Midbrain (tissue), 1 donor: ENCODE measurements at places on chromosomes 3 and 15.

GRCh38 chr3:96813820-96814650, at the start of gene EPHA6:
EPHA6 (plus strand) TSS chr3:96814594.
- DNase-seq, result peak; percentile 4

- DNase-seq, result no peak
Observed at GRCh38 chr3:189132839-189133238, 38.9 kb upstream of the TPRG1 start.

GRCh38 chr15:39581793-39582285, 960 bp downstream of the THBS1 start:
- no peak for DNase-seq

GRCh38 chr15:74270854-74271520, 34.9 kb downstream of the CCDC33 start:
- no peak for DNase-seq

GRCh38 chr3:71577011-71577410, 6.5 kb downstream of the FOXP1 start:
- DNase-seq, result peak; percentile 12

DNA sequence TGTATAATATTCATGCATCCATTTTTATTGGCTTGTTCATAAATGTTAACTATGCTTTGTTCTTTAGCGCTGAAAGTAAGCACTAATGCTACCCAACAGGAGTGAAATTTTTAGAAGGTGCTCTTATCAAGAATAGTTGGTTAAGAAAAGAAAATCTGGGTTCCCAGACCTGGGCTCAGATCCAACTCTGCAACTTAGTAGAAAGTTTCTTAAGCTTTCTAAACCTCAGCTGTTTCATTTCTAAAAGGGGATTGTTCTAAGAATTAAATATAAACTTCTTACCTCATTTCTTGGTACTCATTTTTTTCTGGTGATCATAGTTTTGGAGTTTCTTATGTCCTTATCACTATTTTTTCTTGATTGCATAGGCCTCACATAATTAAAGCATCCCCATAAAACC, 12.1 kb downstream of the ARPP21 start:
- no peak for DNase-seq

GRCh38 chr3:66497985-66498671, 2.7 kb downstream of the LRIG1 start:
- DNase-seq, result no peak

DNA sequence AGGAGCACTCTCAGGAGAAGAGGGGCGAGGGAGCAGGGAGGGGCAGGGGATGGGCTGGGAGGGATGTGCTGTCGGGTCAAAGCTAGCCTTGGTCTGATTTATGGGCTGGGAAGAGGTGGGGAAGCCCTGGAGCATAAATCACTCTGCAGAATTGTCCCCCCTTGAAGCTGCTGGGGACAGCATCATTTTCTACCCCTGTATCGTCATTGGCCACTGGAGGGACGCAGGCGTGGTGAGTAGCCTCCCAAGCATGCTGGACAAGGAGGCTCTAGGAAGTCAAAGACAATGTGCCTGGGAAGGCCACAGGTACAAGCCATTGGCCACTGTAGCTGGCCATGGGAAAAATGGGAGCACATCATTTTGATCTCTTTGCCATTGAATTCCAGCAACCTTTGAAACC, 175.5 kb upstream of the CTDSPL start:
- DNase-seq, result no peak

- no peak for DNase-seq
Observed at GRCh38 chr3:99868311-99868646, 50.6 kb downstream of the CMSS1 start.

DNA sequence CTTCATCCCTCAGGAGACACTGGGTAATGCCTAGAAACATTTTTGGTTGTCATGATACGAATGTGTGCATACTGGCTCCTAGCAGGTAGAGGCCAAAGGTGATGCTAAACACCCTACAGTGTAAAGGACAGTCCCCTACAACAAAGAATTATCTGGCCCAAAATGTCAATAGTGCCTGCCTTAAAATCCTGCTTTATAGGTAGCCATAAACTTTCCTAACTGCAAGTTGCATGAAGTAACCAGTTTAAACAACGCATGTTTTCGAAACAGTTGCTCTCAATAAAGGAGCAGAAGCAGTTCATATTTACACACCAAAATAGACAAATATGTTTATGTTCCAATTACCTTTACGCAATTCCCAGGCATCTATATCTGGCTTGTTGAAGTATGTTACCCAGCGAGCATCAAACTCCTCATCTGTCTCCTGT, 9.1 kb downstream of the COX5A start:
- DNase-seq, result no peak

GRCh38 chr3:30962084-30962483, 67.6 kb upstream of the GADL1 start:
- no peak for DNase-seq

DNA sequence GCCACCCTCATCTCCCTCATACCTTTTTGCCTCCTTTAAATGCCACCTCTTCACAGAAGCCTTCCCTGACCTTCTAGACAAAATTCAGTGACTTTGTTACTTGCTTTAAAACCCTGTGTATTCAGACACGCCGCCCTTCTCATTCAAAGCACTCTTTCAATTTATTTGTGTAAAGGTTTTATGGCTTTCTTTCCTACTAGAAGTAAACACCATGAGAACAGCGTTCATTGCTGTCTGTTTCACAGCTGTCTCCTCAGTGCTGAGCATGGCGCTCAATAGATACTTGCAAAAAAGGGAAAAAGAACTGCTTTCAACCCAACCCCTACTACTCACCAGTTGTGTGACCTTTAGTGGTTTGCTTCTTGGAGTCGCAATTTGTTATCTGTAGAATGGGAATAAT, 17.0 kb downstream of the ATXN7 start:
- DNase-seq, result no peak

DNA sequence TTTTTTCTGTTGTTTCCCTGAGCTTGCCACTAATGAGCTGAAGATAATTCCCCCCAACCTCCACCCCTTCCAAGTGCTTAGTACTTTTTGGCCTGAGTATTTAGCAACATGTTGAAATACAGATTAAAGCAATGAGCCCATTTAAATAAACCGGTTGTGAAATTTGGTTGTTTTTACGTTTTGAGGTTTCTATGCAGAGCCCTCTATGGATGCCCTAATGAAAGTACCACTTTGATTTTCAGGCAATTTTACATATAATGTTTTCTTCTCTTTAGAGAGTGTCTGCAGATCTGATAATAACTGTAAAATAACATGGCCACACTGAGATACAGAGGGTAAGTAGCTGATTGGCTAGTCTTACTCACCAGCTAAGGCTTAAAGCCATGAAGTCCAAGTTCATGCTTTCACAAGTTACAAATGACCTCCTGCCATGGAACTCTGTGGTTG, 139.4 kb upstream of the SLC7A14 start:
- DNase-seq, result no peak

- DNase-seq, result peak; percentile 42
Observed at GRCh38 chr3:116166121-116166520, 279.2 kb downstream of the LSAMP start.

GRCh38 chr15:27361438-27361837, 390.5 kb downstream of the GABRG3 start:
- DNase-seq, result no peak

DNA sequence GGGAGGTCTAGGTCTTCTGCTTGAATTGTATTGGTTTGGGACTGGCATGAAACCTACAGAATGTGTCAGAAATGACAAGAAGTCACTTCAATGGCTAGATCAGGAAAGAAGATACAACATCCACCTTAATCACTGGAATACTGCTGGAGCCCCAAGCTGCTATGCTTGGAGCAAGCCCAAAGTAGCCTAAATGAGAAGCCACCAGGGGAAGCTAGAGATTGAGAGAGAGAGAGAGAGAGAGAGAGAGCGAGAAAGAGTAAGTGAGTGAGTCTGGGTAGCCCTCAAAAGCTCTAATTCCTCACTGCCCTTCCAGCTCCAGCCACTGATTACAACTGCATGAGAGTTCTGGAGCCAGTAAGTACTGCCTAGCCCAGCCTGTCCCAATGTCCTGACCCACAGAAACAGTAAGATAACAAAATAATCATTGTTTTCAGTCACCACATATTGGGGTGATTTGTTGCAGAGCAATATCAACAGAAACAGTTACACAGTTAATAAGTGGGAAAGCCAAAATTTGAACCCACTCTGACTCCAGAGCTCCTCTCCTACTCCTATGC, 529.2 kb upstream of the GOLIM4 start:
- DNase-seq, result no peak

GRCh38 chr3:111414531-111414930, 127.5 kb upstream of the CD96 start:
- no peak for DNase-seq

- DNase-seq, result no peak
Observed at GRCh38 chr3:4395448-4395847, 71.6 kb downstream of the SUMF1 start.

DNA sequence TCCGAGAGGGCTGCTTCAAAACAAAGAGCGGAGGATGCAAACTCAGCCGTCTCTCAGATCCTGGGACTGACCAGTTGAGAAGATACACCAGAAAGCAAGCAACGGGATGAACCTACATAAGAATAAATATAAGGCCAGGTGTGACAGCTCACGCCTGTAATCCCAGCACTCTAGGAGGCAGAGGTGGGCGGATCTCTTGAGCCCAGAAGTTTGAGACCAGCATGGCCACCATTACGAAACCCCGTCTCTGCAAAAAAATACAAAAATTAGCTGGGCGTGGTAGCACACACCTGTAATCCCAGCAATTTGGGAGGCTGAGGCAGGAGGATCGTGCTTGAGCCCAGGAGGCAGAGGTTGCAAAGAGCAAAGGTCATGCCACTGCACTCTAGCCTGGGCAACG, 31.7 kb downstream of the RBPMS2 start:
- no peak for DNase-seq

- DNase-seq, result no peak
Observed at GRCh38 chr3:87367736-87368135, 91.4 kb upstream of the POU1F1 start.

- DNase-seq, result peak; percentile 53
Observed at GRCh38 chr15:60299452-60300047, 98.2 kb downstream of the ANXA2 start.

DNA sequence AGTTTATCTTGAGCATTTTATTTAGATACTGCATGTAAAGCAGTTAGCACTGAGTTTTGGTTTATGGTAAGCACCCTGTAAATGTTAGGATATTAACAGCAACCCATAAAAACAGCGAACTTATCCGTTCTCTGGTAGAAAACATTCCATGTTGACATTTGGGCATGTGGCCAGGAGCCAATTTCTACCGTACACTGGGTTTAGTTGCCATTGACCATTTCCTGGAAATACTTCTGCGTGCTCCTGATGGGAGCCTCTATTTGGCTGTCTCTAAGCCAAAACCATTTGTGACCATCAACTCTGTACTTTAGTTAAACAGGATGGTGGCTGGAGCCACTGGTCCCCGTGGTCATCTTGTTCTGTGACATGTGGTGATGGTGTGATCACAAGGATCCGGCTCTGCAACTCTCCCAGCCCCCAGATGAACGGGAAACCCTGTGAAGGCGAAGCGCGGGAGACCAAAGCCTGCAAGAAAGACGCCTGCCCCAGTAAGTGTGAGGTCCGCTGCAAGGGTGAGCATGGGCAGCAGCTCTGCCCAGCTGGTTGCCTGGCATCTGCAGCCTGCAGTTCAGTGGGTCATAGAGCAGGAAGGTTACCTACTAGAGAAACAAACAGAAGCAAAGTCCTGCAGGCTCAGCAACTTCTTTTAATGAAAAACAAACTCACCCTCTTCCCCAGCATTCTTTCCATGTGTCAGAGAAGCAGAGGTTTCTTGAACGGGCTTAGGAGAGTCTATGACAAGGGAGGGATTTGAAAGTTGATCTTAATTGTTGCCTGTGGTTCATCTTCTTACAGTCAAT, 7.1 kb downstream of the THBS1 start:
- DNase-seq, result no peak

DNA sequence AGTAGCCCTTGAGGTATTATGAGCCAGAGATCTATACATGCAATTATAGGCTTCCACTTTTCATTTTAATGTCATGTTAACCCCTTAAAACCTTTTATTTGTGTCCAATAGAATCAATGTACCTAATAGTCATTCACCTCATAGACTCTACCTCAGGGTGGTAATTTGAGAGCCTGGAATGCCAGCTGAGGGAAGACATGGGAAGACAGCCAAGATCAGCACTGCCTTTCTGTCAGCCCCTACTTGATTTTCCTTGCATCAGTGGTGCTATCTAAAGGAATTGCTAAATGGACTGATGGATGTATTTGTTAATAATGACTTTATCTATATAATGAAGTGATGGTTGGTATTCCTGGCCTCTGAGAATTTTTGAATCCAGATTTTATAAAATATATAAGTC, 113.3 kb upstream of the GBE1 start:
- no peak for DNase-seq

GRCh38 chr15:74252721-74253120, 16.6 kb downstream of the CCDC33 start:
- DNase-seq, result no peak

GRCh38 chr3:51295625-51296024, 89.5 kb upstream of the MANF start:
- DNase-seq, result no peak

- DNase-seq, result no peak
Observed at GRCh38 chr3:126337980-126338651, 19.1 kb downstream of the KLF15 start.

GRCh38 chr3:66487465-66487864, 13.4 kb downstream of the LRIG1 start:
- no peak for DNase-seq

GRCh38 chr3:39454591-39455217, 12.8 kb upstream of the MOBP start:
- DNase-seq, result no peak
